ENCODE measurements at places on chromosomes 3 and 15.

DNA sequence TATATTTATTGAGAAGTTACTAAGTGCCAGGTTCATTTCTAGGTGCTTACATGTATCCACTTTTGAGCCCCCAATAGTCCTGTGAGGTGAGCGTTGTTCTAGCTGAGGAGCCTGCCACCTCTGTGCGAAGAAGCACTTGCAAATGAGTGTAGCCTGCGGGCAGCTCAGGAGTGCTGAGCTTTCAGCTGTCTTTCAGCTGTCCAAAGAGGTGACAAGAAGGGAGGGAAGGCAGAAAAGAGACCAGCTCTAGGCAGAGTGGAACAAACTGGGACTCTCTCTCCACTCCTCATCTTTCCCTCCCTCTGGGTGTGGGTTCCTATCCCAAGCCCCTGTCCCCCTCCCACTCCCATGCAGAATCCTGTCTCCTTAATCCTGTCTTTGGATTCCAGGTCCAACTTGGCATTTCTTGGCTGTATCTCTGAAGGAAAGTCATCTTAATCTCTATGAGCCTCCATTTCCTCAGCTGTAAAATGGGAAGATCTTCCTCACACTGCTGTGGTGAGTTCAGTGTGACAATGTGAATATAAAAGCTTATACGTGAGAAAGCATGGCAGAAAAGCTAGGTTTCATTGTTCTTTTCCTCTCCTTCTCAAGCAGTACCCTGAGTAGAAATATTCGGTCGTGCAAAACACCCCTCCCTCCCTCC, 6.7 kb upstream of the SRP14 start:
- DNase-seq = no peak

DNA sequence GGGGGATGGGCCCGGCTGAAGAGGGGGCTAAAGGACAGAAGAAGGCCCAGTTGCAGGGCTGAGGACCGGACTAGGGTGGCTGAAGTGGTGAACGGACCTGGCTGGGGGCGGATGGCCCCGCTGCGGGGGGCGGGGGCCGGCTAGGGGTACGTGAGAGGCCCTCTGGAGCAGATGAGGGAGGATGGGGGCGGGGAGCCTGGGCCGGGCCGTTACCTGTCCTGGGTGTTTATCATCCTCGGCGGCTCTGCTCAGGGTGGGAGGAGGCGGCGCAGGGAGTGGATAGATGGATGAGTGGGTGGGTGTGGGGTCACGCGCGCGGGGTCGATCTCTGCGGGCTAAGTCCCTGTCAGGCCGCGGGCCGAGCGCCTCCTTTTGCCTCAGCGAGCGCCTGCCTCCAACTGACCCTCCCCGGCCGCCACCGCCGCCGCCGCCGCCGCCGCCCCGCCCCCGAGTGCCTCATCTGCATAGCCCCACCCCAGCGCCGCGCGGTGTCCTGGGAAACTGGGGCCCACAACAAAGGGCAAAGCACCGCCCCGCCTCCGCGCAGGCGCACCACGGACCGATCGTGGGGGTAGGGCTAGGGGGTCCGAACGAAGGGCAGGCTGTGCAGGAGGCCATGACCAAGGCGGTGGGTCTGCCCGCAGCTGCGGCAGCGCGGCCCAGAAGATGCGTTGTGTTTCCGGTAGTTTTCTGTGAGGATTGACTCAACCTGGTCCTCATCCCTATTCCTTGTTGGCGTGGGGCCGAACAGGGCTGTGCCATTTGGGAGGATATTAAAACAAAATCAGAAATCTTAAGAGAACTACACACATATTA, 72.4 kb downstream of the RBPMS2 start:
- DNase-seq = peak; percentile 100

- DNase-seq = no peak
Measured at GRCh38 chr3:57234613-57235575, 7.4 kb downstream of the APPL1 start.

DNA sequence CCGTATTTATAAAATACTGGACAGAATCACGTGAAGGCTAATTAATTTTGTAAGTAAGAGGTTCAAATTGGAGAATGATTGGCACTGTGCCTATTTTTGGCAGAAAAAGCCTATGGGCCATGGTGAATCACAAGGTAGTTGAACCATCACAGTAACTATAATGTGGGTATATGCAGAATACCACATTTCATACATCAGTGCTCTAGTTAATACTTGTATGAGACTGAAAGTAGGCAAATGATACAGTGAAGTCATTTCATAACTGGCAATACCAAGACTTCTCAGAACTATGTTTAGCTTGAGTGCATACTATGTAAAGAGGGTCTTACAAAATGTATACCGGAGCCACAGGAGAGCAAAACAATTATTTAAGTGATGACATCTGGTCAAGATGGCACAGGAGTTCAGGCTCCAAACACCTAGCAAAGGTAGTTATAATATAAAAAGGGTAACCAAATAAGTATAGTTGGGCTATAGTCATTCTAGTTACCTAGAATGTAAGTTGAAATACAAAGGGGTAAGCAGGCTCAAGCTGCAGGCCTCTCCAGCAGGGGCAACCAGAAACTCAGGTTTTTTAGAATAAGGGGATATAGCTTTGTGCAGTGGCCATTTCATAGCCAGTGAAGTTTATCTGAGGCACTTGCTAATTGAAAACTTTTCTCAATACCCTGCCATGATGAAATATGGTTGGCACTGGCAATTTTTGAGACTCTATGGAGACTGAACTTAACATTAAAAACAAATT, 19.1 kb downstream of the GPR160 start:
- no peak for DNase-seq

DNA sequence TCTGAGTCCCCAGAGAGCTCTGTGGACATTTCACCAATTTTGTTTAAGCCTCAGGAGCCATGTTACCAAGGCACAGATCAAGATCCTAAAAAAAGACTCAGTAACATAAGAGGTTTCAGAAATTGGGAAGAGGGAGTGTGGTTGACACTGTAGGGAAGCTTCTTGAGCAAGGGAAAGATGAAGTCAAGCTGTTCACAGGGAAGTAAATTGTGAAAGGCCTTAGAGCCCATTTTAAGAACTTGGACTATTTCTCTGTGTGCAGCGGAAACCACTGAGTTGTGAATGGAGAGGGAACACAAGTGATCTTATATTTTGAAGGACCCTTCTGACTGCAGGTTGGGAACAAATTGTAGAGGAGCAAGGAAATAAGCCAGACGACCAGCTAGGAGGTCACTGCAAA, 18.7 kb downstream of the BCL2A1 start:
- no peak for DNase-seq

- DNase-seq = no peak
Measured at GRCh38 chr15:92421976-92422375, 28.3 kb downstream of the ST8SIA2 start.

- no peak for DNase-seq
Measured at GRCh38 chr15:99324082-99324620, 72.9 kb downstream of the LRRC28 start.

DNA sequence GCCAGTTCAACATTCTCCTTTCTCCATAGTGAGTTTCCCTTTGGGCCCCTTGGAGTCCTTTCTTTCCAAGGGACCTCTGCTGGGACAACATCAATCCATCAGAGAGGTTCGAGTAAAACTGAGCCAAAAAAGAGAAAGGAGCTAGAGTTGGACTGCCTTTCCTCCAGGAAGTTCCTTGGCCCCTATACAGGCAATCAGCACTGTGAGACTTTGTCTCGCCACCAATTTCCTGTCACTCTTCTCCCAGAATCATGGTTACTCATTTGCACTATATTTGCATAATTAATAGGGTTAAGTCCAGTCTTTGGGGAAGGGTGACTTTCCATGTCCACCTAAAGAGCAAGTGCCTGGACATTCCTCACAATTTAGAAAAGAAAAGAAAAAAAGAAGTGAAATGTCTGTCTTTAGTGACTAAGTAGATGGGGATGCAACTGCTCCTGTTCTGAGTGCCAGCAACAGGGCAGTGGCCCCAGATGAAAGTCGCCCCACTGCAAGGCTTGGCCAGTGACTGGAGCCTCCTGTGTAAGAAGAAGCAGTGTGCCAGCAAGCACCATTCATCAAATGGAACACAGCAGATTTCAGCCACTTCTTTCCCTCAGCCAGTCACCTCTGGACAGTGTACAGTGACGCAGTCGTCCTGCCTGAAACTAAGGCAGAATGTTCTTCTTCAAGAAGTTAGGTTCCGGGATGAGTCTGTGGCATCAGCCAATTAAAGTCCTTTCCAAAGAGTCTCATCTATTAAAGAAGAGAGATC, 91.6 kb downstream of the FSIP1 start:
- no peak for DNase-seq

- no peak for DNase-seq
Measured at GRCh38 chr15:50075319-50075718, 43.7 kb downstream of the ATP8B4 start.

GRCh38 chr15:66993874-66994696, 71.3 kb upstream of the SMAD3 start:
- no peak for DNase-seq

DNA sequence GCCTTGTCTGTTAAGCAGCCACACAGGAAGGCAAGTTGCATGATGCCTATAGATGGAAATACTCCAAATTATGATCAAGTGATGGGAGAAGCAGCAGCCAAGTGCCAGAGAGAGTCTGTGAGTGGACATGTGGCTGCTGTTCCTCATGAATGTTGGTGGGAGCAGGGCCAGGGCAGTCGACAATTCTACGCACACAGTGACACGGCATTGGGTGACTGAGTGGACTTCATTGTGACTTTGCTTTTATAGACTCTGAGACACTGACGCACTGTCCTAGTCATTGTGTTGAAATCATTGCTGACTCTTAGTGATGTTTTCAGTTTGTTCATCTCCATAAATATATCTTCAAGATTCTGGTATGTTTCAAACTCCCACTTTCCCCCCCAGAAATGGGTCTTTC, 246.3 kb upstream of the SEMA6D start:
- DNase-seq = no peak

DNA sequence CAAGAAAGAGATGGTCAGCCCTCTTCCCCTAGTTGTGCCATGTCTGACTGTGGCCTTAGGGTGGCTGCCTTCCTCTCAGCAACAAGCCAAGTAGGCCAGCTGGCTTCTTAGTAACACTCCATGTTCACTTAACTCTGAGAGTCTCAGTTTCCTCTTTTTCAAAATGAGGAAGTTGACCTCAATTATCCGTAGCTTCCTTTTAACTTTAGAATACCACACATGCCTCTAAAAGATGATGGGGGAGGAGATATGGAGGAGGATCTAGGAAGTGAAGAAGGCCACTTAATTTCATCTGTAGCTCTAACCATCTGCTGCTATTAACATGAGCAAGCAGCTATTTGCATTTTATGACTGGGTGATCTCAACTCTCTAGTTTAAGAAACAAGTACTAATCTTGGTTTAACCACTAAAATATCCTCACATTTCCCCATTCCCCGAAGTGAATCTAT, 32.9 kb downstream of the CD200R1L start:
- DNase-seq = no peak

DNA sequence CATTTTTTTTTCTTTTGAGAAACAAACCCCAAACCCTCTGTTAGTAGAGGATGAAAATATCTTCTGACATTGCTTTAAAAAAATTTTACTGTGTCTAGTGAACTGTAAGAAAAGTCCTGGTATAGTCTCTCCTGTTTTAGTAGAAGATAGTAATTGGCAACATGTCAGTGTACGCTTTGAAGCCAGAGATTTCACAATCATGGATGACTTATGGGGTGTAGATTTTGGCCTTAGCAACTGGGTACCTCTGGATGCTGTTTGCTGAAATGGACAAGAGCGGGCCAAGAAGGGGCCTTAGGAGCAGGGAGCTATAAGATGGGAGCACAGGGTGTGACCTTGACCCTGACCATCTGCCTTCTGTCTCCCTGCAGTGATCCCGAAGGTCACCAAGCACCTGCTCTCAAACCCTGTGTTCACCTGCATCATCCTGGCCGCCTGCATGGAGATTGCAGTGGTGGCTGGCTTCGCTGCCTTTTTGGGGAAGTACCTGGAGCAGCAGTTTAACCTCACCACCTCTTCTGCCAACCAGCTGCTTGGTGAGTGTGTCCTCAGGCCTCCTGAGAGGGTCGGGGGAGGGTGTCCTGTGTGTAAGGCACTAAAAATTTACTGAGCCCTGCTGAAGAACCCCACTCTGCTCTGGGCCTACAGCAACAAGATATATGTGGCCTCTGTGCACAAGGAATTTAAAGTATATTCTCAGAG, 266.7 kb downstream of the SLCO3A1 start:
- no peak for DNase-seq

GRCh38 chr15:59892985-59893384, 111.1 kb upstream of the FOXB1 start:
- no peak for DNase-seq

GRCh38 chr15:96323319-96324145, 7.0 kb upstream of the NR2F2 start:
- peak; percentile 62 for DNase-seq

DNA sequence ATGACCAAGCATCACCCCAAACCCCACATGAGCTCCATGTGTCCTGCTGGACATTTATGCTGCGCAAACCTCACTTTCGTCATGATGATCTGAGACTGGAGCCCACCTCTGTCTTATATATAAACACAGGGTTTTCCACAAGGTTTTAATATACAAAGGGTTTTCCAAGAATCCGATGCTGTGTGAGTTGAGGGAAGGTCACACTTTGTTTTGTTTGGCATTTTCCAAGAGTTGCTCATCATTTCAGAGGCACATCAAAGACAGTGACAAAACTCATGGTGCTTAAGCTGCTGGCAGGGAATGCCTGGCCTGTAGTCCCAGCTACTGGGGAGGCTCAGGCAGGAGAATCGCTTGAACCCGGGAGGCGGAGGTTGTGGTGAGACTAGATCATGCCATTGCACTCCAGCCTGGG, 20.0 kb downstream of the EFCC1 start:
- no peak for DNase-seq

- DNase-seq = no peak
Measured at GRCh38 chr15:47616876-47617275, 100.4 kb upstream of the SEMA6D start.

- DNase-seq = no peak
Measured at GRCh38 chr15:77185242-77185785, 114.4 kb upstream of the TSPAN3 start.

- DNase-seq = no peak
Measured at GRCh38 chr3:166810741-166811445, 569.2 kb downstream of the ZBBX start.

DNA sequence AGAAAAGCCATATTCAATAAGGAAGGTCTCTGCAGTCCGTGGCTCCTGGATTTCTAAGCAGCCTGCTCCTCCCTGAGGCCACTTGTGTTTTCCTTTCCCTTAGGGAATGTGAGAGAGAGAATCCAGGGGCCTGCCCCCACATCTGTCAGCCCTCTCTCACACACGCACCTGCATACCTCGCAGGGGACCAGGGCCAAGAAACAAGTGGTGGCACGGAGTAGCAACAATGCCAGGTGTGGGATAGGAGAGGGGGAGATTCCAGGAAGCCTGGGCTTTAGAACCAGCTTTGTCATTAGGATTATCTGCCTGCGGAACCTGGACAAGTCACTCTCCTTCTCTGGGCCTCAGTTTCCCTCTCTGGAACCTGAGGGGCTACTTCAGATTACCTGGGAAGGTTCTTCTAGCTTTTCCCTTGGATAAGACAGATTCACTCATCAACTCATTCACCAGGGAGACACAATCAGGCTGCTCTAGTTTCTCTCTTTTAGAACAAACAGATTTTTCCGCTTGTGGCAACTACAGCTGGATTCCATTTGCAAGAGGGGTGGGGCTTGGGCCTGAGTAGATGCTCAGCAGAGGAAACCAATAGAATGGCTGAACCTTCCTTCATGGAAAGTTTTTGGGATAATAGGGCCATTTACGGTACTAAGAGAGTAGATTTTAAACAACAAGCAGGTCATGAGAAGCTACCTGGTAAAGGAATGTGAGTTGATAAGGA, 19.5 kb downstream of the BCL6 start:
- DNase-seq = no peak

GRCh38 chr3:52554026-52554755, 17.8 kb downstream of the UQCC5 start:
- no peak for DNase-seq

GRCh38 chr3:146594843-146595482, 10.2 kb downstream of the PLSCR5 start:
- no peak for DNase-seq

Data from Right ventricle myocardium inferior (tissue), 1 donor.